ENCODE measurements at places on chromosomes 2 and 18. TPM values are rescaled to one million over a fixed set of nuclear protein-coding genes. Genes with fewer than 3 reads are reported as not detected.

DNA sequence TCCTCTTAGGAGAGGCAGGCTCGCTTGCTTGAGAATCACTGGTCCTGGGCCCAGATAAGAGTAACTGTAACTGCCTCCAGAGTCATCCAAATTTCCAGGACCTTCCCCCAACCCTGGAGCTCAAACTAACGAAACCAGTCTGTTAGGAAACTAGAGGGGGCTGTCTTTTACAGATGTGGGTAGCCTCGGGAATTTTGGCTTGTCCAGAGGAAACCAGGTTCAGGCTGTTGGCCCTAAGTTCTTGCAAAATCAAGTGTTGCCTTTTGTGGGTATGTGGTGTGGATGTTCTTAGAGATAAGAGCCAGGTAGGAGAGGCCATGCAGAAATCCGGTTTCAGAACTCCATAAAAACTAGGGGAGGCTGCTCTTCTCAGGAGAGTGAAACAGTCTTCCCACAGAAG lies 125.0 kb upstream of the DLX2 start:
- H3K27ac ChIP-seq = no peak overlapping the region
- H3K27me3 ChIP-seq = no peaks in the 10 kb centered on the region
- no peaks in the 10 kb centered on the region for H3K4me1 ChIP-seq
- no peaks in the 10 kb centered on the region for H3K36me3 ChIP-seq

DNA sequence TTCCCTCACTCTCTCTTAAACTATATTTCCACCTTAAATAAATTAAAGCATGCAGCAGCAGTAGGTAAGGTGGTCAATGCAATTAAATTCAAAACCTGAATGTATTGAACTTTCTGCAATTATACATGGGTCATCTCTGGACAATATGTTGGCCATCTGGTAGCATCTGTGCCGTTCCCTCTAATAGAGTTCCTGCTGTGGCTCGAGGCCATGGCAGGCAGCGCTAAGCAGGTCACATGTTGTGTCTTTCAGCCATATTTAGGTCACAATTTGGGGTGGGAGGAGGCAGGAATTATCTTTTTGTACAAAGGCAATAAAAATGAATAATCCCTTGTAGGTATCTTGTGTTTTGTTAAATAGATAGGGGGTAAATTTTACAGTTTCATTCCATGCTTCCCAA lies 676.2 kb downstream of the ZEB2 start:
- H3K4me1 ChIP-seq = no peaks in the 10 kb centered on the region
- DNase-seq = no peak
- H3K36me3 ChIP-seq = no peaks in the 10 kb centered on the region
- H3K4me3 ChIP-seq = no peak overlapping the region
- H3K27ac ChIP-seq = no peak overlapping the region

DNA sequence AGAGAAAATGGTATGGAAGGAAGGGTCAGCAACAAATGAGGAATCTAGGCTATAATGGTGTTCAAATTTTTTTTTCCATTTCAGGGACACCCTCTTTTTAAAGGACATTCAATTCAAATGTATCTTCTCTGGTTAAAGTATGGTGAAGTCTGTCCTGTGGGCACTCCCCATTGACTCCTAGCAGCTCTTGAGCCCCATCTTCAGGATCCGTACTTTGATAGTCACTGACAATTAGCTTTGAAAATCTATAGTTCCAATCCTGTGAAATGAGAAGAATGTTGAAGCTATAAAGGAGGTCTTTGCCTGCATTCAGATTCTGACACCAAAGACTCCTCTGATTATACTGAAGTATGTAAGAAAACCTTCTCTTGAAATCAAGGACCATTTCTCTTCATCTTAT lies 43.3 kb downstream of the KCNH7 start:
- H3K27me3 ChIP-seq = no peaks in the 10 kb centered on the region
- H3K36me3 ChIP-seq = no peaks in the 10 kb centered on the region
- no peak overlapping the region for H3K27ac ChIP-seq
- no peak for DNase-seq
- no peak overlapping the region for H3K4me3 ChIP-seq
- H3K4me1 ChIP-seq = no peaks in the 10 kb centered on the region

- H3K27ac ChIP-seq = no peak overlapping the region
- no peaks in the 10 kb centered on the region for H3K4me1 ChIP-seq
- no peak overlapping the region for H3K4me3 ChIP-seq
- no peaks in the 10 kb centered on the region for H3K36me3 ChIP-seq
- no peak for DNase-seq
These were observed 89.6 kb downstream of the ACAA2 start for GRCh38 chr18:49723648-49724180.

DNA sequence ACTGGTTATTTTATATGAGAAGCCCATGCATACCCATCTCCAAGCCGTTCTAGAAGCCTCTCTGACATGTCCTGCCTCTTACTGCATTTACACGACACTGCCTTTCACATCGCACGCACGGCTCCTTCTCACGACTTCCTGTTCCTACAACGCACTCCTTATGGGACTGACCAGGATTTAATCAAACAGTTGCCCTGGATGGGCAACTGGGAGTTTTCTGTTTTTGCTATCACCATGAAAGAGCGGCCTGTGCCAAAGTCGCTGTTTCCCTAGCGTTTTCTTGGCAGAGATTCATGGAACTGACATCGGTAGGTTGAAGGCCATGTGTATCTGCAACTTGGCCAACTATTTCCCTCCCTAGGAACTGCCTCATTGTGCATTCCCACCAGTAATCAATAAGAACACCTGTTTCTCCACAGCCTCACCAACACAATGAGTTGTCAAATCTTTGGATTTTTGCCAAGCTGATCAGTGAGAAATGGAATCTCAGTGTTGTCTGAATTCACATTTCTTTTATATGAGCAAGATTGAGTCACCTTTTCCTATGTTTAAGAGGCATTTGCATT lies 97.2 kb upstream of the OTOS start:
- peak overlapping the region; percentile 15 for H3K27ac ChIP-seq
- H3K4me1 ChIP-seq = peaks cover 10% of the 10 kb centered on the region
- H3K27me3 ChIP-seq = no peaks in the 10 kb centered on the region
- DNase-seq = peak; percentile 52
- no peak overlapping the region for H3K4me3 ChIP-seq

The ITGA4 gene
- 11.4 TPM for total RNA-seq
